ENCODE measurements at places on chromosomes 6 and 20.

DNA sequence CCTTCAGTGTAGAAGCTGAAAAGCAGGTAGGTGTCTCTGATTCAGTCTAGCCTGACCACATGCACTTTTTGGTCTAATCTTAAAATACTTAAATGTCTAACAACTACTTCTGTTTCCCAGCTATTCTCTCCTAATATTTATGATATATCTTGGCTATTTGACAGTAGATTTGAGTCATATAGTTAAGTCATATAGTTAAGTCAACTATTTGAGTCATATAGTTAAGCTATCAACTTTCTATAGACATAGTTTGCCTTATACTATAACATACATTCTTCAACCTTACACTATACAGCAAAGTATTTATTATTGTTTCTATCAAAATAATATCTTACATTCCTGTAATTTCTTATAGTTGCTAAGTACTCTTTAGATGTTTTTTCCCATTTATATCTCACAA, 110.9 kb downstream of the GMDS start:
- no peak for DNase-seq

GRCh38 chr6:165298402-165298801, 11.0 kb downstream of the C6orf118 start:
- DNase-seq: no peak

DNA sequence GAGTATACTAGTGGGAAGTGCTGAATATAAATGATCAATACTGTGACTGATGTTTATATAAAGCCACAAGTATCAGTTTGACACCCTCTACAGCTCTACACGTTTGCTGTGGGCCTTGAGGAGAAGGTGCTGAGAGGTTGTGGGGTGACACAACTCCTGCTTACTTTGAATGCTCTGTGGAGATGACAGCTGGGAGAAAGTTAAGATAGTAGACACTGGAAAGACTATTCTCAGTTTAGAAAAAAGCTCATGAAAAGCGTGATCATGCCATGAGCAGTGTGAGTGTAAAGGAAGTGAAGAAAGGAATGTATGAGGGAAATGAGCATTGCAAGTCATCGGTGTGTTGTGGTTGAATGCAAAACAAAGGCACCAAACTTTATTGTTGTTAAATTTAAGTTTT, 215.8 kb downstream of the UTRN start:
- DNase-seq: no peak

DNA sequence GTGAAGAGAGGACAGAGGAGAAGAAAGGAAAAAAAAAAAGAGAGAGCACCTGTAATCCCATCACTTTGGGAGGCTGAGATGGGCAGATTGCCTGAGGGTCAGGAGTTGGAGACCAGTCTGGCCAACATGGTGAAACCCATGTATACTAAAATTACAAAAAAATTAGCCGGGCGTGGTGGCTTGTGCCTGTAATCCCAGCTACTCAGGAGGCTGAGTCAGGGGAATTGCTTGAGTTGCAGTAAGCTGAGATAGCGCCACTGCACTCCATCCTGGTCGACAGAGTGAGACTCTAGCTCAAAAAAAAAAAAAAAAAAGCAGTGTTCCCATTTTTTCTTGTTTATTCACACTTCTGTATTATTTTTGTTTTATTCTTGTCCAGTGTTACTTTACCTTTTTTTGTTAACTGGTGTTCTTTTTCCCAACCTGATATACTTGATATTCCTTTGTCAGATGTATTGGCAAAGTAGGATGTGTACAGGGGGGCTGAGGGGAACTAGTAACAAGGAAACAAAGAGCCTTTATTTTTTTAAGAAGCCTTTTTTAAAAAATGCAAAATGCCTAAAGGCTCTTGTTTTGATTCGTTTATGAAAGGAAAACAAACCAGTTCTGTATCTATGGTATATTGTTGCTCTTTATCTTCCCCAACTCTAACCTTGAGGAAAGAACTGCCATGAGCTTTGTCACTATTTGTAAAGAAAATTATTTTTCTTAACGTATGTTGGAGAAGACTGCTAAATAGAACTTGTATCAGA, 22.3 kb downstream of the COL19A1 start:
- DNase-seq: no peak

DNA sequence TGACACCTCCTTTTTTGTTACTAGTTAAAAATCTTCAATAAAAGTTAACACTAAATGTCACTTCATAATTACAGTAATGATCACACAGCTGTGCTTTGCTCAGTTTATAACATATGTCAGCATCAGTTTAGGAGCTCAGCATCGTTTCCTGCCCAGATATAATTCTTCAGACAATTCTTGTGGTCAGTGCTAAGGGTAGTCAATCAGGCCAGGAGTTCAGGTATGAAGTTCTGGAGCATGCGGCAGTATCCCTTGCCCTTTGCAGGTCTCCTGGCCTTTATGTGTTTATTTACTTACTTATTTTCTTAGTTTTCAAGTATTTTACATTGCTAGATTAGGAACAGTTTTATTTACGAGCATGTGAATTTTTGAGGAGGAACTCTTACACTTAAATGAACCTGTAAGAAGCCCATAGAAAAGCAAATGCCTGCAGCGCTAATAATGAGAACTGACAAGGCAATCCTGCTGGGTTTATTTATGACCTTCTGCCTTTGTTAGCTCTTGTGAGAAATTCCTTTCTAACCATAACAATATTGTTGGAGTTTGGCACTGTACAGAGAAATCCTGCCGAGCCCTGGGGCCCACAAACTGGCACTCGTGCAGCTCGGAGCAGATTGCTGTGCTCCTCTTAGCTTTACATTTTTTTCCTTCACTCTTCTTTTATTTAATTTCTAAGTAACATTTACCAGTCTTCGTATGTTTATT, 252.8 kb downstream of the TMEM242 start:
- DNase-seq: no peak

DNA sequence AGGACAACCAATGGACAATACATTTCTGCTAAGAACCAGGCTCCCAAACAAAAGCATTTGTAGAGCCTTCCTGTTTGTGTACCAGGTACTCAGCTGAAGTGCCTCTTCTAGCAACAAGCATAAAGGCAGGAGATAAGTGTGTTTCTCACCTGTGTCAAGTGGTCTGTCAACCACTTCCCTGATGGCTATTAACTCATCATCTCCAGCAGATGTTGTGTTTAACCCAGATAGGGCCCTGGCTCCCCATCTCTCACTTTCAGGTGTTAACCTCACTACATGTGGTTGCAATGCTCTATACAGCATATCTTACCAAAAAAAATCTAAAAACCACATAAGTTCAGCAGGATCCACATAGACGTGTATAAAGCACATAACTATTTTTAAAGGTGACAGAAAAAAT, 9.6 kb upstream of the IL17A start:
- DNase-seq: no peak

DNA sequence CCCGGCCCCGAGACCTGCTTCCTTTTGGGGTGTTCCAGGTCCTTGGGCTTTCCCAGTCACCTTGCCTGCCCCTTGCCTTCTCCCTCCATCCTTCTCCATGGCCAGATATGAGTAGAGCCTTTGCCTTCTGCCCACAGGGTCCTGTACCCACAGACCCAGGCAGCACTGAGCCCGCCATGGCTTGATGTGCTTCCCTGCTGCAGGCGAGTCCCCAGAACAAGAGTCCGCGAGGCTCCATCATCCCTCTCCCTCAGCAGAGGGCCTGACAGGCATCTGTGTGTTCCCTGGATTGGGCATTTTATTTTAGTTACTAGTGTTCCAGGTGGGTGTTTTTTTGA, 21.9 kb downstream of the PYGB start:
- DNase-seq: no peak

DNA sequence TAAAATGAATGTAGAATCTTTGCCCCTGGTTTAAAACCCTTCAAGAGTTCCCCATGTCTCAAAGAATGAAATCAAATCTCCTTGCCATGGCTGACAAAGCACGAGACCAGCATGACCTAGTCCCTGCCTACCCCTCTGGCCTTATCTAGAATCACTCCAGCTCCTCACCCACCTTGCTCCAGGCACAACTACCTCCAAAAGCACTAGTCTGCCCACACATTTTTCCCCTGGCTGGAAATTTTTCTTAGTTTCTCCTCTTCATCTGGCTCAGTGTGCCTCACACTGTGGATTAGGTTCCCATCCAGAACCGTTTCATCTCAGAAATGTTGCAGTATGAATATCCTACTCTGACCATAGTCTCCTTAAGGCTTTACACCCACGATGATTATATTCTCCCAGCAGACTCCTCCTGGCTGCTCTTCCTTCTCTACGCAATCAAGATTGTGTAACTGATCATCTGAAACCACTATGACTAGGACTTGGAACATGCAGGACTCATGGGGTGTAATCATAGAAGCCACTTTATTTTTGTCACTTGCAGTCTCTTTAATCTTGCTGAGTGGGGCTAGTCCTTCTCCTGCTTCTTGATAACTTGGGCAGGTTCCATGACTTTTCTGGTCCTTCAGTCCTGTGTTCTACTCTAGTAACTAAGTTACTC, 7.8 kb upstream of the MRS2 start:
- no peak for DNase-seq

DNA sequence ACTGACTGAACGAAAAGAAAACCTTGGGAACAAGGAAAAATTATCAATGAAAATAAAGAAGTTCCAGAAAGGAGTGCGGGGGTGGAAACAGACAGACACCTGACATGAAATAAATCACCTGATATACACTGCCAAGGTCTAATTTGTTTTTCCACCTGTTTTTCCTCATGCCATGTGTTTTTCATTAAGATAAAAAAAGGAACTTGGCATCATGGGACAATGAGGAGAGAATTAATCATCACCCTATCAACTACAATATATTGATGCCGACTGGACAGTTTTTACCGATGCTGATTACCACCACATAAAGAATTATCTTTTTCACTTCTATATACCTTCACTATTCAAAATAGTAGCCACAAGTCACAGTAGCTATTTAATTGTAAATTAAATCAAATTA, 233.2 kb downstream of the ARHGAP18 start:
- DNase-seq: no peak

DNA sequence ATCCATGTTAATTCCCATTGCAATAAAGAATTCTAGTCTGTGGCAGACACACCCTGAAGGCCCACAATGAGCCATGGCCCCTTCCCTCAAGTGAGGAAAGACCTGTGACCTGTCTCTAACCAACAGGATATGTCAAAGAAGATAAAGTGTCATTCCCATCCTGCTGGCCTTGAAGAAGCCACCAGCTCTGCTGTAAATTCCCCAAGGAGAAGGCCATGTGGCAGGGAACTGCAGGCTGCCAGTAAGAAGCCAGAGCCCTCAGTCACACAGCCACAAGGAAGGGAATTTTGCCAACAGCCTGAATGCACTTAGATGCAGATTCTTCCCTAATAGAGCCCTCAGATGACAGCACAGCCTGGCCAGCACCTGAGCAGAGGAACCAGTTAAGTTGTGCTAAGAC, 24.8 kb downstream of the VIP start:
- no peak for DNase-seq

DNA sequence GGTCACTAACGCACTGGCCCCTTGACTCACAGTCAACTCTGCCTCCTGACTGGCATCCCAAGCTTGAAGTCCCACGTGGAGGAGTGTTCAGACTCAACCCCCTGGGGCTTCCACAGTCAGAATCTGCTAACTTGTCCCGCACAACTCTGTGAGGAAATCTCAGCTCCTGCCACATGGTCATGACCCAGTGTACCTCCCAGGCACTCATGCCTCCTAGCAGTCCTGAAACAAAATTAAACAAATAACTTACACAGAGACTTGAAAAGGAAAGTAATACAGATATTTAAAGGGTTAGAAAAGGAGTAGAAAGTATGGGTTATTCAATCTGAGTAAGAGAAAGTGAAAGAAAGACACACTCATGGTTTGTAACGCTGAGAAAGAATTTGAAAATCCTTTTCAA, 134.9 kb downstream of the GMDS start:
- no peak for DNase-seq

DNA sequence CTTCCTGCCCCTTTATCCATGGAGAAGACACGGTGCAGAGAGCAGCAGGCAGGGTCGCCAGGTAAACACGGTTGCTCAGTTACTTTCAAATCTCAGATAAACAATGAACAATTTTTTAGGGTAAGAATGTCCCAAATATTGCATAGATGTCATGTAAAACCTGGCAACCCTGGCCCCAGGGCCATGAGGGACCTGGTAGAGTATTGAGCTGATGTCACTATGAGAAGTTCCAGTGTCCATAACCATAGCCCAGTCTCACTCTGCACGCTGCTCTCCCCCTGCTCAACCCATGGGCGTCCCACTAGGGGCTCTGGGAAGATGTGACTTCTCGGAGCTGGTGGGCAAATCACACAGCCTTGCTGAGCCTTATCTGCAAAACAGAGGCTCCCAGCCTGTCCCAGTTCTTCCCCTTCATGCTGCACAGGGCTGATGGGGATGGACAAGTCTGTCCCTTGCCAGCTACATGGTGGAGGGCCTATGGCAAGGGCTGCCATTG, 71.3 kb upstream of the TOP1 start:
- DNase-seq: no peak

DNA sequence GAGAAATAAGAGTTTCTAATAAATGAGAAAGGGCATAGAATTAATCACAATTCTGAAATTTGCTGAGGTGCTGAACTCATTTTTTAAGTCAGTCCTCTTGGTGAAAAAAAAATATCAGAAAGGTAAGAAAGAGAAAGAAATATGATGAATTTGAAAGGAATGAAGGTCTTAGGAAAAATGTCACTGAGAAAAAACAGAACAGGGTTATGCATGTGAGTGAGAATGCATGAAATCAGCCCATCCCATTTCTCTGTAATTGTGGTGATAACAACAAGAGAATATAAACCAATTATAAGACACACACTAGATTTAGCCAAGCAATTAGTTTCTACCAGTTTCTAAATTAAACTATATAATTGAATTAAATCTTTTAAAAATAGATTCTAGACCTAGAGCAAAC, 138.9 kb downstream of the TBX18 start:
- DNase-seq: no peak

GRCh38 chr20:17587824-17588223, 17.9 kb downstream of the DSTN start:
- no peak for DNase-seq

DNA sequence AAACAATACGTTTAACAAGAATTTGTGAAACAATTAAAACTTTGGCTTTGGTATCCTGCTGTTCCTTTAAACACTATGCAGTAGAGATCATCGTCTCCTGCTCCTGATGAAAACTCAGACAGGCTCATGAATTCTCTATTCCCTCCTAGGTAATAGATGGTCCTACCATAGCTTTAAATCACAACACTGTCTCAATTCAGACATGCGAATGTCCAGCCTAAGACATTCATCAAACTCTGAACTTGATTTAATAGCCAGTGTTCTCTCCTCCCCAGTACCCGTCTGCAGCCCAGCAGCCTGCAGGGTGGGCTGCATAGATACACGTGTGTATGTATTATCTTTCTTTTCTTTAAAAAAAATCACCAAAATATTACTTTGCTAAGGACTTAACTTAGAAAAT, 232.8 kb downstream of the TTLL2 start:
- no peak for DNase-seq

GRCh38 chr6:49892280-49892679, 25.9 kb upstream of the CRISP1 start:
- no peak for DNase-seq

- no peak for DNase-seq
These were observed 22.0 kb upstream of the ABCC10 start for GRCh38 chr6:43405354-43405753.

DNA sequence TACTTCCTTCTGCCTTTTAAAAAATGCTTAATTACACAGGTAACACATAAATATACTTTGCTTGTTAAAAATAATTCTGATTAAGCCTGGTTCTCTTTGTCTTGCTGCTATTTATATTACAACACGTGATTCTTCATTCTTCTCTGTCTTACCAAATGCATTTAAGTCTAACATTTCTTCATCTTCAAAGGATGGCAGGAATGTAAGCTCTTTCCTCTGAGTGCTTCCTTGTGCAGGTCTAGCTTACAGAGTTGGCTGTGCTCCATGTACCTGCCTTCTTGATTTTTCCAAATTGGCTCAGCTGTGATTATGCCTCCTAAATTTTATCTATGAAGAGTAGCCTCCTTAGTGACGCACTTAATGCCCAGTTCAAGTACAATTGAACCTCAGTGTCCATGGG, 44.4 kb downstream of the RNF144B start:
- no peak for DNase-seq

All from NCI-H524 treated with DMSO at 0.1 percent for 48 hours (cell line).